ENCODE measurements at places on chromosomes 2 and 18.

DNA sequence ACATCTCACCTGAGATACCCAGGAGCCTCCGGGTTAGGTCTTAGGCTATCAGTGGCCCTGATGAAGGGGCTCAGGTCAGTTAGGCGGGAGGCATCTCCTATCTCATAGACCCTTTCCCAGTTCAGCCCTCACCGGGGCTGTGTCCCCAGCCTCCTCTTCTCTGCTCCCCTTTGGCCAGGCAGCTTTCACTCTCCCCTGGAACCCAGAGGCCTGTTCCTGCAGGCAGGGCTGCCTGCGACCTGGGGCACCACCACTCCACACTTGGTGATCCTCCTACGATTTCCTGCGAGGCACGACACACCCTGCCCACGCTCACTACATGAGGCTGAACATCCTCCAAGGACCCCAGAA, 51.2 kb downstream of the SFXN5 start:
- DNase-seq, result no peak

DNA sequence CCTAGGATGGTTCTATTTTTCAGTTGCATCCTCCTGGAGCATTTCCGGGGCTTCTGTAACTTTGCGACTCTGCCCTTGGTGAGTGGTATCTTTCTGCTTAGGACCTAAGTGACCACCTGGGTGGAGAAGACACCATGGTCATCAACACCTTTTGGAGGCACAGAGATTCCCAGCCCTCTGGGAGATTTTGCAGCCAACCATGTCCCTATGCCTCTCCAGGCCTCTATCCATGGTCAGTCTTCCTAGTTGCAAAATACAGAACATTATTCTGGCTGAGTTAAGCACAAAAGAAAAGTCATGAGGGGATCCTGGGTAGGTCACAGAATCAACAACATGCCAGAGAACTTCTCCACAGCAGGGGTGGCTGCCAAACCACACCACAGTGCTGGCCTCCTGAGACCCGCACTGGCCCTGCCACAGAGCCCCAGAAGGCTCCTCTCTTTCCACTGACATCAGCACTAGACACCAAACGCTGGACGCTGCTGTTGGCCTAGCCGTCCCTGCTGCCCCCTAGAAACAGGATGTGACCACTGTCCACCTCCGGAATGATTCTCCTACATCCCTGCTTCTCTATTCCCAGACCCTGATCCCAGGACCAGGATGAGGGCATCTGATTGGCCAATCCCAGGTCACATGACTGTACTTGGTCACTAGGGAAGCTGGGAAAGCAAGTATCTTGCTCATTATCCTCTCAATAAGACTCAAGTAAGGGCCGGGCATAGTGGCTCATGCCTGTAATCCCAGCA, 47.7 kb downstream of the SMAD7 start:
- no peak for DNase-seq

- DNase-seq, result no peak
Observed at GRCh38 chr2:99881901-99882591, 260.3 kb downstream of the AFF3 start.

GRCh38 chr2:1907291-1907690, 163.0 kb upstream of the PXDN start:
- DNase-seq, result no peak

- DNase-seq, result no peak
Observed at GRCh38 chr2:174764280-174765255, at the start of gene CHRNA1. CHRNA1 (minus strand) TSS chr2:174764472; CDS start chr2:174764394, 78 bp downstream.

GRCh38 chr2:17580319-17580715, 39.8 kb downstream of the VSNL1 start:
- DNase-seq, result no peak
